ENCODE measurements at places on chromosomes 5 and 9.

DNA sequence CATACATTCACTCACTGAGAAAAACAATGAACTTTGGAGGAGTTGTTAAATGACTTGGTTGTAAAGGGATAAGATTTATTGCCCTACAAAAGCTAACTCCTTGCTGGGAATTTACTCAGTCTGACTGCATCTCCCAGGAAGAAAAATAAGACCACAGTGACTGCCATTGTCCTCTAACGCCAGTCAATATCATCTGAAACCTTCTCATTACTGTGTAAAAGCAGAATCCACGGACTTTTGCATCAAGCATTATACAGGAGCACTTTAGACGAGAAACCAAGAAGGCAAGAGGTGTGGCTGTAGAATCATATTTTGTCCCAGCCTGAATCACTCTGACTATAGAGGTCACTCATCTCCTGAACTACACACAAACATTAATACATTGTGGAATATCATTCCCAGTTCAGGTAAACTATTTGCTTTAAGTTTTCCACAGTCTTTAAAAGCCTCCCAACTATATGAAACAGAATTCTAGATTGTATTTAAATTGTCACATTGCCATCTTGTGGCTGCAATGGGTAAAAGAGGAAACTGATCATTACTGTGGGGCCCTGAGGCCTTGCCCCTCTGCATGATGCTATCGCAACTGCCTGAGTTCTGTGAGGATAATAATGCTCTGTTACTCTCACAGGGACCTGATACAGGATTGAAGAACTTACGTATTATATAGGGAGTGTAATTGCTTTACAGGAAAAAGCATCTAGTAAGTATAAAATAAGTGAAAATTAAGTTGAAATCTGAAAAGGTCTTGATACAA, 142.9 kb downstream of the SLCO4C1 start:
- no peaks in the 10 kb centered on the region for H3K27me3 ChIP-seq
- DNase-seq: no peak
- no peak overlapping the region for H3K27ac ChIP-seq
- H3K4me3 ChIP-seq: no peak overlapping the region
- H3K4me1 ChIP-seq: no peaks in the 10 kb centered on the region

DNA sequence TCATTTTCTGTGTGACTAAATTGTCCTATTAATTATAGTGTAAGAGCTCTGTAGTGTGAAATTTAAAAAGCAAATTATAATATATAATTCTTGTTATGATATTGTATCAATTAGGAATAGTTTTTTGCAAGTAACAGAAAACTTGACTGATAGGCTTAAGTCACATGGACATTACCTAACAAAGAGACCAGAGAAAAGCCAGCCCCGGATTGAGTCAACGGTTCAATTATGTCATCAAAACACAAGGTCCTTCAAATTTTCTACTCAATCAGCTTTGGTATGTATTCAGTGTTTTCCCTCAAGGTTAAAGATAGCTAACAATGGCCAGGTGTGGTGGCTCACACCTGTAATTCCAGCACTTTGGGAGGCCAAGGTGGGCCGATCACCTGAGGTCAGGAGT, 126.7 kb upstream of the PTGER4 start:
- no peak for DNase-seq
- H3K27me3 ChIP-seq: no peaks in the 10 kb centered on the region
- H3K4me3 ChIP-seq: no peak overlapping the region
- no peak overlapping the region for H3K27ac ChIP-seq
- peaks cover 5% of the 10 kb centered on the region for H3K4me1 ChIP-seq

GRCh38 chr9:38233343-38233742, 159.2 kb upstream of the ALDH1B1 start:
- no peak overlapping the region for H3K4me3 ChIP-seq
- H3K27ac ChIP-seq: no peak overlapping the region
- H3K36me3 ChIP-seq: no peaks in the 10 kb centered on the region
- H3K4me1 ChIP-seq: no peaks in the 10 kb centered on the region
- H3K27me3 ChIP-seq: no peaks in the 10 kb centered on the region

DNA sequence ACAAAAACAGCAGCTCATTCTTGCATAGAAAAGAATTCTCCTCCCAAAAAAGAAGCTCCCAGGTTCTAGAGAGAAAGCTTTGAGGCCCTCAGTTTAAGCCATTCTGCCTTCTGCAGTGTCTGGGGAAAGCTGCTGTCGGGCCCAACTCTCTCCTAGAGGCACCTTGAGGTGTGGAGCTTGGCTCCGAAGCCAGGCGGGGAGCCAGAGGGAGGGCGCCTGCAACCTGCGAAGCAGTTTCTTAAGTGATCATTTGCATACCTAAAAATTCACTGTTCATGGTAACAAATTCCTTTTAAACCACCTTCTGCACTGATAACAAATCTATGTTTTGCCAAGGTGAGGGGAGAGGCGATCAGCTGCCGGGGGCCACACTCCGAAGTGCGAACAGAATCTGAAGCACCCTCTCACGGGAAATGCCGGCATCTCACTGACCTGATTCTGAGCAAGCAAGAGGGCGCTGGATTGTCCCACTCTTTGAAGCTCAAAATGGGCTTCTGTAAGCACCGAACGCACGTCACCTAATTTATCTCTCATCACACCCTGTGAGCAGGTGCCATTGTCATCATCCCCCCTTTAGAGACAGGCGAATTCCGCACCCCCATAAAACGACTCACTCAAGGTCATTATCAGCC, 86.1 kb downstream of the GTF3C4 start:
- no peak for DNase-seq
- H3K27me3 ChIP-seq: no peaks in the 10 kb centered on the region
- no peaks in the 10 kb centered on the region for H3K4me1 ChIP-seq
- H3K36me3 ChIP-seq: no peaks in the 10 kb centered on the region
- no peak overlapping the region for H3K4me3 ChIP-seq

GRCh38 chr5:76490960-76491359, 87.9 kb downstream of the IQGAP2 start:
- H3K36me3 ChIP-seq: no peaks in the 10 kb centered on the region
- no peaks in the 10 kb centered on the region for H3K27me3 ChIP-seq
- no peaks in the 10 kb centered on the region for H3K4me1 ChIP-seq
- H3K27ac ChIP-seq: no peak overlapping the region
- H3K4me3 ChIP-seq: no peak overlapping the region
- no peak for DNase-seq

DNA sequence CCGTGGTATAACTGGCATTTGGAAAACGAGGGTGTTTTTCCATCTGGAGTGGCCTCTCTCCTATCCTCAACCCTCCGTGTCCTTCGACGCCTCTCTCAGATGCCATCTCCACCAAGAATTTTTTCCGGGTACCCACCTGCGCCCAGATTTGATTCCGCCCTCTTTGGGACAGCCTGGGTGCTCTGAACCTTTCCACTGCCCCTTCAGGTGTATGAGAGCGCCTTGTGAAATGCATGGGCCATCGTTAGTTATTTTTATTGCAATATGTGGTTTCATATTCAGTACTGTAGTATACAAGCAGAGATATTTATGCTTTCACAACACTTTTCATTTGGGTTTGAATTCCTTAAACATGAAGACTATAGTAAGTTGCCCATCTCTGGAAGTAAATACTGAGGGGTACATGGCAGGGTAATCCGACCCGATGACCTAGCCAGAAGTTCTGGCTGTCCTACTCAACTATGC, 78.2 kb upstream of the IFNE start:
- peak overlapping the region; percentile 97 for H3K4me3 ChIP-seq
- H3K27me3 ChIP-seq: no peaks in the 10 kb centered on the region
- peak overlapping the region; percentile 96 for H3K27ac ChIP-seq

- no peaks in the 10 kb centered on the region for H3K36me3 ChIP-seq
- H3K4me1 ChIP-seq: peaks cover 8% of the 10 kb centered on the region
- no peak overlapping the region for H3K4me3 ChIP-seq
- H3K27me3 ChIP-seq: no peaks in the 10 kb centered on the region
Observed at GRCh38 chr9:137198051-137198901, 2.3 kb downstream of the TPRN start.

- H3K36me3 ChIP-seq: peaks cover 3% of the 10 kb centered on the region
- no peaks in the 10 kb centered on the region for H3K27me3 ChIP-seq
- H3K4me1 ChIP-seq: no peaks in the 10 kb centered on the region
- no peak for DNase-seq
- H3K4me3 ChIP-seq: no peak overlapping the region
- H3K27ac ChIP-seq: no peak overlapping the region
Observed at GRCh38 chr9:135486267-135487065, 6.9 kb downstream of the PPP1R26 start.

- no peaks in the 10 kb centered on the region for H3K36me3 ChIP-seq
- H3K27ac ChIP-seq: no peak overlapping the region
- peak; percentile 79 for DNase-seq
- H3K4me3 ChIP-seq: no peak overlapping the region
Observed at GRCh38 chr5:66744040-66744439, 147.8 kb downstream of the MAST4 start.

DNA sequence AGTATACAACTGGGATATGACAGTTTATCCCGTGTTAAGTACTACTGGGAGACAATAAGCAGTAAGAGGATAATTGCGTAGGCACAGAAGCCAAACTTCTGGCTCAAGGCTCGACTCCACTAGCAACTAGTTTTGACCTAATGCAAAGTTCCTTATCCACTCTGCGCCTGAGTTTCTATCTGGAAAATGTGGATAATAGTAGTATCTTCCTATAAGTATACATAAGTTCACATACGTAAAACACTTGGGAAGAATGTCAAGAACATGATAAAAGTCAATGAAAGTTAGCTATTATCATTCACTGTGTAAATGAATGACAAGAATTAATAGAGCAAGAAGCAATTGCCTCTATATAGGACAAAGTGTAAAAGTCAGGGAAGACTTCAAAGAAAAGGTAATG, 45.7 kb downstream of the FTMT start:
- no peaks in the 10 kb centered on the region for H3K36me3 ChIP-seq
- no peak for DNase-seq
- H3K4me3 ChIP-seq: no peak overlapping the region
- H3K4me1 ChIP-seq: no peaks in the 10 kb centered on the region
- H3K27me3 ChIP-seq: no peaks in the 10 kb centered on the region

DNA sequence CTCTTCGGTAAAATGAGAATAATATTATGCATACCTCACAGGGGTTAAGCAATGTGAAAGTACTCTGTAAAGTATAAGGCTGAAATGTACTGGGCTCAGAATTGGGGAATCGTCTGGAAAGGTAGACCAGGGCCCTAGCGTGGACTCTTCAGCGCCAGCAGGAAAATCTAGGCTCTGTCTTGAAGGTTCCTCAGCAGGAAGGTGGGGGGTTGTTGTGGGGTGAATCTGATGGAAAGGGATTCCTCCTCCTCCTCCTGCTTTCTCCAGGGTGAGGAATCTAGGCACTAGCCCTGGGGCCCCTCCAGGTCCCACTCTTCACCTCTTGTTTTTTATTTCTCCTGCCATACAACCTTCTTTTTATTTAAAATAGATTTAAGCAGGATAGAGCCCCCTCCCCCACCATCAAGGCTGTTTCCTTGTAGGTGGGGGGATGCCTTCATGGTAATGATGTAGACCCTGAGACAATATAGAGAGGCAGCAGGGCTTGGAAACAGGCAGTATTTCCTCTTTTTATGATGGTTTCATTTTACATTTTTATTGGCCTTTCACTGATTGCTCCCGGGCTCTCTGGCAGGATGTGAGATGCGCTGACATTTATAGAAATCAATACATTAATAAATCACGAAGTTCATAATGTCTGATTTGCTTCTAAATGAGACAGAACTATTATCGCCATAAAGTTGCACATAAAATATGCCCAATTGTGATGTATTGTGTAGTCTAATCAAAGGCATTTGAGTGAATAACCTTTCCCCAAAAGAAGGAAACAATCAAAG, 78.9 kb upstream of the GABRP start:
- H3K27ac ChIP-seq: no peak overlapping the region
- H3K4me1 ChIP-seq: no peaks in the 10 kb centered on the region
- no peak for DNase-seq

- H3K27me3 ChIP-seq: no peaks in the 10 kb centered on the region
- H3K27ac ChIP-seq: no peak overlapping the region
- no peaks in the 10 kb centered on the region for H3K36me3 ChIP-seq
- no peaks in the 10 kb centered on the region for H3K4me1 ChIP-seq
Observed at GRCh38 chr9:23278561-23278960, 547.5 kb downstream of the ELAVL2 start.

- H3K27me3 ChIP-seq: peaks cover 4% of the 10 kb centered on the region
- peaks cover 3% of the 10 kb centered on the region for H3K4me1 ChIP-seq
- no peak overlapping the region for H3K27ac ChIP-seq
- no peak overlapping the region for H3K4me3 ChIP-seq
- peak; percentile 97 for DNase-seq
Observed at GRCh38 chr9:97703437-97704344, 6.6 kb upstream of the XPA start.
